Gastroesophageal sphincter (tissue), 4 donors: ENCODE measurements at places on chromosomes 6 and 20. TPM values are rescaled to one million over a fixed set of nuclear protein-coding genes. Genes with fewer than 3 reads are reported as not detected.
A peak's percentile ranks its signal among the peaks of the same experiment; 100 is the strongest.

- no peak overlapping the region for H3K27ac ChIP-seq
- no peaks in the 10 kb centered on the region for H3K27me3 ChIP-seq
- ATAC-seq, result no peak
- H3K4me3 ChIP-seq, result no peak overlapping the region
- H3K36me3 ChIP-seq, result no peaks in the 10 kb centered on the region
Measured at GRCh38 chr6:52976591-52977035, 18.5 kb downstream of the GSTA4 start.

DNA sequence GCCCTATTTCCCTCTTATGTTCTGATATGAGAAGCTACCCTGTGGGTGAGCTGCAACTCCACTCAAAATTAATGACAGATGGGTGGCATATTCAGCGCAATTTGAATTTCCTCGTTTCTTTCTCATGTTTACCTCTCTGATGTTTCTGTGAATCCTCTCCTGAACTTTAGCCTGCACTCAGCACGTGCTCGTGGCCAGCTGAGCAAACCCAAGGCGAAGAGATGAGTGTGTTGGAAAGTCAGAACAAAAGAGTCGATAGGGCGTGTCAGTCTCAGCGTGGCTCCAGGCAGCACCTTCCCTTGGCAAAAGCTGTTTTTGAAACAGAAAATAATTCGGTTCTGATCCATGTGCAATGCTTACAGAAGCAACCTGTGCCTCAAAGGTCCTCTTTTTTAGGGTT is 226.1 kb upstream of the GMDS start:
- no peaks in the 10 kb centered on the region for H3K36me3 ChIP-seq
- no peak for ATAC-seq
- H3K4me3 ChIP-seq, result no peak overlapping the region
- H3K4me1 ChIP-seq, result no peaks in the 10 kb centered on the region
- H3K27ac ChIP-seq, result no peak overlapping the region

GRCh38 chr6:99458319-99458718 is 33.2 kb upstream of the PNISR start:
- no peak for ATAC-seq
- no peak overlapping the region for H3K27ac ChIP-seq
- H3K27me3 ChIP-seq, result no peaks in the 10 kb centered on the region
- H3K4me3 ChIP-seq, result no peak overlapping the region
- H3K4me1 ChIP-seq, result no peaks in the 10 kb centered on the region
- H3K36me3 ChIP-seq, result peaks cover 14% of the 10 kb centered on the region

DNA sequence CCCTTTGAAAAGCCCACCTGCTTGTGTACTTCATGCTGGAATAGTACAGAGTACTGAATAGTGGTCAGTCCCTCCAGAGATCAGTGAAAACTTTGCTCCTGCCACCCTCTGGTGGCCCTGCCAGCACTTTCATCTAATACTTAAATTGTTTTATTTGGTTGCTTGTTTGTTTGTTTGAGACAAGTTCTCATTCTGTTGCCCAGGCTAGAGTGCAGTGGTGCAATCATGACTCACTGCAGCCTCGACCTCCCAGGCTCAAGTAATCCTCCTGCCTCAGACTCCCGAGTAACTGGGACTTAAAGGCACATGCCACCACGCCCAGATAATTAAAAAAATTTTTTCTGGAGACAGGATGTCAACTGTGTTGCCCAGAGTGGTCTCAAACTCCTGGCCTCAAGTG is 9.1 kb downstream of the FAM83D start:
- no peak overlapping the region for H3K4me3 ChIP-seq
- H3K36me3 ChIP-seq, result peaks cover 14% of the 10 kb centered on the region
- H3K27ac ChIP-seq, result peak overlapping the region; percentile 70
- no peaks in the 10 kb centered on the region for H3K4me1 ChIP-seq

GRCh38 chr20:20393207-20394120 is 25.6 kb downstream of the INSM1 start:
- H3K4me3 ChIP-seq, result no peak overlapping the region
- no peak for ATAC-seq
- H3K4me1 ChIP-seq, result no peaks in the 10 kb centered on the region

- no peak overlapping the region for H3K4me3 ChIP-seq
- no peaks in the 10 kb centered on the region for H3K36me3 ChIP-seq
- no peaks in the 10 kb centered on the region for H3K4me1 ChIP-seq
- H3K27ac ChIP-seq, result no peak overlapping the region
- ATAC-seq, result no peak
Measured at GRCh38 chr6:22073516-22074198, 223.2 kb downstream of the PRL start.

- no peaks in the 10 kb centered on the region for H3K36me3 ChIP-seq
- no peaks in the 10 kb centered on the region for H3K4me1 ChIP-seq
- no peak overlapping the region for H3K27ac ChIP-seq
- H3K4me3 ChIP-seq, result no peak overlapping the region
Measured at GRCh38 chr6:6820641-6821238, 232.2 kb downstream of the LY86 start.

TMEM74B gene
- total RNA-seq, result 1.5 TPM

SSTR4 gene
- total RNA-seq, result not detected

CLDN20 gene
- total RNA-seq, result not detected
